Pulmonary artery endothelial cell (primary cell): ENCODE measurements at places on chromosomes 3 and 15. TPM values are rescaled to one million over a fixed set of nuclear protein-coding genes. Genes with fewer than 3 reads are reported as not detected.

Gene FBXW12
- total RNA-seq, result 0.13 TPM in 1 of 2 replicates, not detected in the other

Gene MEX3B
- total RNA-seq, result 7.9 and 9.6 TPM in 2 replicates

DNA sequence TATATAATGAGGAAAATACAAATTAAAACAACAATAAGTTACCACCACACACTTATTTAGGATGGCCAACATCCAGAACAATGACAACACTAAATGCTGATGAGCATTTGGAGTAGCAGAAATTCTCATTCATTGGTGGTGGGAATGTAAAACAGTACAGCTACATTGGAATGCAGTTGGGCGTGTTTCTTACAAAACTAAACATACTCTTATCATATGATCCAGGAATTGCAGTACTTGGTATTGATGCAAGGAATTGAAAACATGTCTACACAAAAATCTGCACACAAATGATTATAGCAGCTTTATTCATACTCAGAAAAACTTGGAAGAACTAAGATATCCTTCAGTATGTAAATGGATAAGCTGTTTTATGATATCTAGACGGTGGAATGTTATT, 594.2 kb downstream of the ZBBX start:
- no peak for DNase-seq

Gene SPTBN5
- total RNA-seq, result 3.6 and 12.0 TPM in 2 replicates

Gene TMEM87A
- total RNA-seq, result 42.1 and 47.1 TPM in 2 replicates

DNA sequence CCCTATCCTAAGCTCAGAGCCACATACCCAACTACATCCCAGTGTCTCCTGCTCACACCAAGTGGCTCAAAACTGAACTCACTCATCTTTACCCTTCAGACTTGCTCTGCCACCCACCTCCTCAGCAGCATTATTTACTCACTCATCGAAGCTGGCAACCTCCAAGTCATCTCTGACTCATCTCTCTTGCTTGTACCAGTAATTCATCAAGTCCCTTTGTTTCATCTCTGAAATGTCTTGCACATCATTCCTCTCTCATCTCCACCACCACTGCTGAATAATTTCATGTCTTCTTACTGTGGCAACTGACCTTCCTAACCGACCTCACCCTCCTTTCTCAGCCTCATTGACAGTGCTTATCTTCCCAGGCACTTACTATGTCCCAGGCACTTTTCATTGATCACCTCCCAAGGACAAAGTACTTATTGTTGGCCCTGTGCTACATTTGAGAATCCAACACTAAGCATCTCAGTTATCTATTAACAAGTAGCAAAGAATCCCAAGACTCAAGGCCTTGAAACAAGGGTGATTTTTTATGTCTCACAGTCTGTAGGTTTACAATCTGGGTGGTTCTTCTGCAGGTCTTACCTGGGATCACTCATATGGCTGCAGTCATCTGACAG, 82.0 kb downstream of the MRPL46 start:
- no peak for DNase-seq

DNA sequence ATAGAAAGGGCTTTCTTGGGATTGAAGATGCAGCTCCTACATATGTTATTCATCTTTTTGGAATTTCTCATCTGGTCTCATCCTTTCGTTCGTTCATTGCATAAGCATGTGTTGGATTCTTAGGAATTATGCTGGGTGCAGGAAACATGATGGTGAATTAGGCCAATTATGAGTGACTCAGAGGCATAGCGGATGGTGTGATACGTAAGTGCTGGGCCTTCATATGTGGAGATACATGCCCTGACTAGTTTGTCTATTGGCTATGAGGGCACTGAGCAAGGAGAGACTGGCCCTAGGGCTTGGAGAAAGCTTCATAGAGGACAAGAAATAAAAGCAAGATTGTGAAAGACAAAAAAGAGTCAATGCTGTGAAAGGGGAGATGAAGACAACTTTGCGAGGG, 235.1 kb downstream of the MYRIP start:
- no peak for DNase-seq

GRCh38 chr3:171907761-171908160, 64.6 kb downstream of the TMEM212 start:
- no peak for DNase-seq

Gene CIDEC
- not detected in 2 replicates for total RNA-seq

GRCh38 chr3:72050048-72050632, 265.2 kb upstream of the PROK2 start:
- no peak for DNase-seq

Gene CLDN18
- total RNA-seq, result not detected in 2 replicates

DNA sequence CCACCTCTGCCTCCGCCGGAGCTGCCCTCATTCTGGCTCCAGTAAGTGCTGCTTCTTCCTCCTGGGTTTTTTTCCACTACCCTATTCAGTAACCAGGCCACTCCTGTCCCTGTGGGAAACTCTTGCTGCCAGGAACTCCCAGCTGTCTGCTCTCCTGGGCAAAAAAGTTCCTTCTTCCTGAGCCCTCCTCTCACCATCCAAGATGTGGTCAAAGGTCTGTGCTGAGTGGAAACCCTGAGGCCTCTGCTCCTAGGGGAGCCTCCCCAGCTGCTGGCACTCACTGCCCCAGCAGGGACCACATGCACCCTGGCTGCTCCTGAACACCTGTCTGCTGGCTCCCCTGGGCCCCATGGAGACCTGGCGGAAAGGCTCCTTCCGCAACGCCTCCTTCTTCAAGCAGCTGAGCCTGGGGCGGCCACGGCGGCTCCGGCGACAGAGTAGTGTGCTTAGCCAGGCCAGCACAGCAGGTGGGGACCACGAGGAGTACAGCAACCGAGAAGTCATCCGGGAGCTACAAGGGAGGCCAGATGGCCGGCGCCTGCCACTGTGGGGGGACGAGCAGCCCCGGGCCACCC, 454 bp downstream of the C15orf62 start:
- DNase-seq, result no peak
